ENCODE measurements at places on chromosomes 7 and 10. TPM values are rescaled to one million over a fixed set of nuclear protein-coding genes. Genes with fewer than 3 reads are reported as not detected.

The ARHGEF5 gene
- 3.9 TPM for polyA plus RNA-seq

The GPER1 gene
- 23.1 TPM for polyA plus RNA-seq

The AASS gene
- 13.4 TPM for polyA plus RNA-seq

The MET gene
- 10.2 TPM for polyA plus RNA-seq

The ATG9B gene
- not detected for polyA plus RNA-seq

The CCDC3 gene
- polyA plus RNA-seq, result 2.2 TPM
